ENCODE measurements at places on chromosomes 11 and 22.

GRCh38 chr22:29353286-29353685, 35.1 kb downstream of the AP1B1 start:
- no peak for DNase-seq

DNA sequence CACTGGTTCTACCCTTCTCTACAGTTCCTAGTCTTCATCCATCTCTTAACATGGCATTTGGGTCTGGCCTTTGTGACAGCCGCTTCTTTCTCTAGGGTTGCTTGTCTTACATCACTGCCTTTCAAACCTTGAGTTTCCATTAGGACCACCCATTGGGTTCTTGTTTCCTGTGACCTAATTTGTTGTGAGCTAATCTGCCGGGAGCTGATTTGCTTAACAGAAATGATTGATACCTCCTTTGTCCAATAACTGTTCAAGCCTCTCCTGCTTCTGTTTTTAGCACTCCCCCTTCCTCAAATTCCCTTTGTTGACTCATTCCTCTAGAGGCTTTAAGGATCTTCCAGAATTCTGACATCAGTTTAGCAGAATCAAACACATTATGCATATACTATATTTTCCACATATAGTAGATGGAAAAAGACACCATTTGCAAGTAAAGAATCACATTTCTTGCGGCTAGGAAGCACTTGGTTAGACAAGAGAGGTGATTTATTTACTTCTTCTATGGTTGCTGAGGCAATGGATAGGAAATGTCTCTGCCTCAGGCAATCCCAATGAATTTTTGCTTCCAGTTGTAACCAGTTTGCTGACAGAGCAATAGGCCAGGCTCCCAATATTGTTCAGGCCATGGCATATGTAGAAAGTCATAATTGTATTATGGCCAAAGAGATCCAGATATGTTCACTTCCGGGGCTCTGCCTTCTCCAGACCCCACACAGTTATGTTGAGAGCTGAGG, 130.7 kb downstream of the SNX19 start:
- DNase-seq: no peak

DNA sequence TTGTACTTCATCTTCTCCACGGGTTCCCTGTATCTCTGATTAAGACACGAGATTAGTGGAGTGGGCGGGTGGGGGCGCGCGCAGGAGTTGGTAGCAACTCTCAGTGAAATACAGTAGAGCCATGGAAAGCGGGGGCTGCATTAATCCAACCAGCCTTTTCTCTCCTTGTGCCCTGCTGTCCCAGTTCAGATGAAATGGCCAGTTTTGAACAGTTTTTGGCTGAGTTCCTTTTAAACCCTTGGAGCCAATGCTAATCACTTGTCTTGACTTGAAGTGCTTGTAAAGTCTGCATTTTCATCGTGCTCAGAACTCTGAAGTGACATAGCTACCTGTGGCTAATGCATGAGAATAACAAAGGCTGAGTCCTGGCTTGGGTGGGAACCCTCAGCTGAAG, 734 bp upstream of the TMEM123 start:
- no peak for DNase-seq

DNA sequence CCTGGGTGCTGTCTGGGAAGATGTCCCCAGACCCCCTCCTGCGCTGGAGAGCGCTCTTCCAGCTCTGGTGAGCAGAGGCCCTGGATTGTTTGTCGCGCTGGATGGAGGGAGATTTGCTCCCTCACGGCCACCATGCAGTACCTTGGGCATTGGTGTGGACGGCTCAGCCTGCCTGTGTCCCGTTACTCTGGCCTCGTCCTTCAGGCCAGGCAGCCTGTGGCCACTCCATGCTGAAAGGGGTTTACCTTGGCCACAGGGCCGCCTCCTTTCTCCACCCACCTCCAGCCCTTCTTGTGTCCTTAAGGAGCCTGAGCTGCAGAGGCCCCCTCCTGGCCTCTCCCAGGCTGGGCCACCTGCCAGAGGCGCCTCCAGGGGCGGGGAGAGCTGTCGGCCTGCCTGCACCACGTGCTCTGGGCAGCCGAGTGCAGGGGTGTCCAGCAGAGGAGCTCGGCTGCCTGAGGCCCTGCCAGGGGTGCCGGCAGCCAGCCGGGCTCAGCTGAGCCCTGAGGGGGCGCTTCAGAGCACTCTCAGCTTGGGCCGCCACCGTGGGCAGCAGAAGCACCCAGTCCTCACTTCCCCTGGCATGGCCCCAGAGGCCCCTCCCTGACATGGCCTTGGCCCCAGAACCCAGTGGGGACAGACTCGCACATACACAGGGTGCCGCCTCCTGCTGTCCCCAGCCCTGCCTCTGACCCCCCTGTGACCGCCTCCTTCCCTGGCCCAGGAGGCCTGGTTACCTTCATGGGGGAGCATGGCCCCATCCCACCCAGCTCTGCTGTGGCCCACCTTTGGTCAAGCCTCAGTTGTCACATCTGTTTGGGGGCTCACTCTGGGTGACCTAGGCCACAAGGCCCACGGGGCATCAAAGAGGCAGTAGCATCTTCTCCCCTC, 3.4 kb downstream of the CCND1 start:
- peak; percentile 90 for DNase-seq

- no peak for DNase-seq
Measured at GRCh38 chr11:45374653-45375059, 88.5 kb upstream of the SYT13 start.

- no peak for DNase-seq
Measured at GRCh38 chr11:60935676-60936442, 11.6 kb downstream of the TMEM132A start.

DNA sequence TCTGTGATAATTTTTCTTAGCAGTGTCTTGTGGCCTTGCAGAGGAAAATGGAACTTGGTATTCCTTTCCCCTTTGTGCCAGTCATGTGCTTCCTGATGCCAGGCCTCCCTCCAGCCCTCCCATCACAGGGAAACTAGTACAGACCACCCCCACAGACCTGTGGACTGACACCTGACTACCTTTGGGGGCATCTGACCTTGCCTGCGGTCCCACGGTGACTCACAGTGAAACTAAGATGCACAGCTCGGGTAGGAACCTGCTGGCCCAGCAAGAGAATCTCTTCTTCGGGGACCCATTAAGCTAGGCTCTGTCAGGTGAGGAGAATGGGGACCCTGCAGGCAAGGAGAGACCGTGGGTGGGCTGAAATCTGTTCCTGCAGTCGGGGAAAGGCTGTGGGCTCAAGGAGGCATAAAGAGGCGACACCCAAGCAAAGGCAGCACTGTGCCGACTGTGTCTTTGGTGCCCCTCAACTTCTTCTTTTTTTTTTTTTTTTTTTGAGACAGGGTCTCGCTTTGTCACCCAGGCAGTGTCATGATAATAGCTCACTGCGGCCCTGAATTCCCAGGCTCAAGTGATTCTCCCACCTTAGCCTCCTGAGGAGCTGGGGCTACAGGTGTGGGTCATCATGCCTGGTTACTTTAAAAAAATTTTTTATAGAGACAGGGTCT, 20.8 kb upstream of the PEX26 start:
- DNase-seq: no peak

DNA sequence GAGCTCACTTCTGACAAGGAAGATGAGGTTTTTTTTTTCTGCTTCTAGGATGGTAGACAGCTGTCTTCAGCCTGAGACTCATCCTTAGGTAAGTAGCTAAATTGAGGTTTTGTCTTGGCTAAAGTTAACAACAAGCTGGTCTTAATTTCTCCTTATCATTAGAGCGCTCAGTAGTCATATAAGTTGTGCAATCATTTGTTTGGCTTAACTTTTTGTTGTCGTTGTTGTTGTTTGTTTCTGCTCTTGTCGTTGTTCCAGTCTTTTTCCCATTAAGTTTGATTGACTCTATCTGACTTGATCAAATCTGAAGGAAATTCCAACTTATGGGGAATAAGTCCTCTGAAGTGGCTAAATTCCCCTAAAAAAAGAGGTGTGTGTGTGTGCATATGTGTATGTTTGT, 33.0 kb downstream of the GLYATL2 start:
- no peak for DNase-seq

DNA sequence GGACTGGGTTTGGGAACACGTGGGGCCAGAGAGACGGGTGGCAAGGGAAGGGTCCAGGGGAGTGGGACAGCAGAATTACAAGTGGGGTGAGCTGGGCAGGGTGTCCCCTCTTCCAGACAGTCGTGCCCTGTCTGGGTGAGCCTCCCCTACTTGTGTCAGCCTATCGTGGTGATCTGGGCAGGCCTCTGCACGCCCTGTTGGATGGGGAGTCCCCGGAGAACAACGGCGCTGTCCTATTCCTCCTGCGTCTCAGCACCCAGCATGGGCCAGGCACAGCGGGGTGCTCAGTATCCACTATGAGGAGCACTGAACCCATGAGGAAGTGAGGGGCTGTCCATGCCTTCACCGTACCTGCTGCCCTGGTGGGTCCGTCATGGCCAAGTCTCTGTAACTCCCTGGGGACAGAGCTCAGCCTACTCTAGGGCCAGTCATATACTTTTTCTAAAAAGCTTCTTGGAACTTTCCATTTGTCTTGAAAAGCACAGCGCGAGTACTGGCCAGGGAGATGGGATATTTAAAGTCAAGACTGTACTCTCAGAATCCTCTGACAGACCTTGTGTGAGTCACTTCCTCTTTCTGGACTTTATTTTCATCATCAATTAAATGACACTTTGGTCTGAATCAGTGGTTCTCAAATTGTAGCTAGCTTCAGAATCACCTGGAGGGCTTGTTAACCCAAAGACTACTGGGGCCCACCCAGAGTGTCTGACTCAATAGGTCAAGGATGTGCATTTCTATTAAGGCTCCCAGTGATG, 81.7 kb upstream of the NECTIN1 start:
- DNase-seq: no peak

GRCh38 chr11:112652786-112653390, 308.3 kb upstream of the NCAM1 start:
- no peak for DNase-seq

Data from Caki2 (cell line).